Nephron progenitor cell (in vitro differentiated cells): ENCODE measurements at places on chromosomes 3 and 15.

GRCh38 chr3:22451501-22451900 lies 700.5 kb upstream of the ZNF385D start:
- H3K27me3 ChIP-seq, result no peaks in the 10 kb centered on the region
- no peaks in the 10 kb centered on the region for H3K36me3 ChIP-seq
- DNase-seq, result no peak
- H3K4me1 ChIP-seq, result peaks cover 10% of the 10 kb centered on the region
- H3K27ac ChIP-seq, result no peak overlapping the region

DNA sequence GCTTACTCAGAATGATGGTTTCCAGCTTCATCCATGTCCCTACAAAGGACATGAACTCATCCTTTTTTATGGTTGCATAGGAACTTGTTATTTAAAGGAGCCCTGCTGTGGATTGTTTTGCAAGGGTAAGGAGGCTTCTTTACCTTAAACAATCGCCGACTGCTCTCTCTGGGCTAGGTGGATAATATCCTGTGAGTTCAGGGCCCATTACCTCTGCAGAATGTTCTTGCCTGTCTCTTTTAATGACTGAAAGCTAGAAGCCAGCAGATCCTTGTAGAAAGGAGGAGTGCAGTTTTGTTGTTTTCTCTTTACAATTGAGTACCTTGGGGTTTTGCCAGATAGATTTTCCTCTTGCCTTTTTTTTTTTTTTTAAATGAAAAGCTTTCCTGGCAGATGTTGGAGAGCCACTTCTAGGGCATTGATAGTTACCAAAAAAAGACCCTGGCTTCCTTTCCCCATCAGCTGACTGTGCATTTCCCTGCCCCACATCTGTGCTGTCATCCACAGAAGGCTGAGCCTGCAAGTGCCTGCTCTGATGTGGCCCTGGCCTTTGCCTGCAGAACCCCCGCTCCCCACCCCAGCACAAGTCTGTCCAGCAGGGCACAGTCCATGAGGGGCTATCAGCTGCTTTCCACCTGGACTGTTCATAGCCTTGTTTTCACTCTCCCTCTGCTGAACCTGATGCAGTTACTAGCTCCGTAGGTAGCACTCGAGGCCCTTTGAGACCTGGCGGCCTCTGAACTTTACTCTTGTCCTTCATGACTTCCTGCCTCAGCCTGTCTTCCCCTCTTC lies 113.1 kb downstream of the CHCHD6 start:
- peak; percentile 11 for DNase-seq
- H3K4me3 ChIP-seq, result no peak overlapping the region
- peak overlapping the region; percentile 12 for H3K27ac ChIP-seq
- peaks cover 15% of the 10 kb centered on the region for H3K36me3 ChIP-seq
- peaks cover 2% of the 10 kb centered on the region for H3K27me3 ChIP-seq

GRCh38 chr15:66859688-66860253 lies 157.7 kb downstream of the SMAD6 start:
- peaks cover 7% of the 10 kb centered on the region for H3K27me3 ChIP-seq
- H3K27ac ChIP-seq, result no peak overlapping the region
- no peak overlapping the region for H3K4me3 ChIP-seq
- H3K4me1 ChIP-seq, result peaks cover 11% of the 10 kb centered on the region
- no peak for DNase-seq
- no peaks in the 10 kb centered on the region for H3K36me3 ChIP-seq

DNA sequence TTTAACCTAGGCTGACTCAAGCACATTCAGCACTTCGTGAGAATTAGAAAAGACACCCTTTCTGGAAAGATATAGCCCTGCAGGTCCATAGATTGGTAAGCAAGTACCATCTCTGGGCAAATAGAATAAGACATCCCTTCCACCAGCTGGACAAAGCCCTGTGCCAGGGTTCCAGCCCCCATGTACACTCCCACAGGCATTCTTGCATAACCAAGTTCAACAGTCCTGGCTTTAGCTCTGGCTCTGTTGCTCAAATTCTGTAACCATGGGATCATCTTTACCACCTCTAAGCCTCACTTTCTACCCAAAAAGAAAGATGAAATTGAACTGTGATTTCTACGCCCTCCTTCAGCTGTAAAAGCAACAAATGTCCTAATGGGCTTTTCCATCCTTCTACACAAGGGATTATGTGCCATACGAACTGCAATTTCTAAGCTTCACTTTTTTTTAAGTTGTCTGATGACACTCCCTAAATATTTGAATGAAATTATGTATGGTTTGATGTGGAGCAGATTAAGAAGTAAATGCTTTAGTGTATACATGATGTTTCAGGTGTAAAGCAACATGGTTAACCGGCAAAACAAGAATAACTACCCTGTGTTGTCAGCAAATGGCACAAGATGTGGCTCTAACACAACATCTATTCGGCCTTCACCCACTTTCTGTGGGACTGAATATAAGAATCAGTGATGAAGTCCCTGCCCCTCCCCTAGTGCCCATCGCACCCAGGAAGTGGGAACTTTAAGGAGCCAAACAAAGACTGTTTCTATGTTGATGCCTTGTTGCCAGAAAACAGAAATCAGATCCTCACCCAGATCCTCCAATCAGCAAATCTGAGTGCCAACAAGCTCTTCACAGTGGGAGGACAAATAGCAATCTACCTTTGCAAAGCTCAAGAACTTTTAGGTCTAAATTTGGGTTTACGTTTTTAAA lies 165.7 kb downstream of the P3H2 start:
- H3K4me3 ChIP-seq, result no peak overlapping the region
- no peaks in the 10 kb centered on the region for H3K27me3 ChIP-seq
- peaks cover 21% of the 10 kb centered on the region for H3K36me3 ChIP-seq
- no peak for DNase-seq

DNA sequence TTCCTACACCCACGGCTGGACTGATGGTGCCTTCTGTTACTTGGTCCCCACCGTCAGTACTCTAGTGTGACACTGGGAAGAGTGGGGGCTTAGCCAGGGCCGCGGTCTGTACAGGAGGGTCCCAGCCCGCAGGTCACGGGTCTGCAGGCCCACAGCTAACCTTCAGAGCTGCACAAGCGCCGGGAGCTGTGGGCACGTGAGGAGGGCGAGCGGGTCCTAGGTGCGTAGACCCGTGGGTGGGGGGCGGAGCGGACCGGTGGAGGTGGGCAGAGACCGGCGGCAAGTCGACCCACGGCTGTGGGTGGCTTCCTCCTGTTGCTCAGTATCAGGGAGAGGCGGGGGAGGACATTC lies 1.2 kb downstream of the TNFAIP8L3 start:
- no peaks in the 10 kb centered on the region for H3K36me3 ChIP-seq
- no peak for DNase-seq
- H3K4me1 ChIP-seq, result peaks cover 12% of the 10 kb centered on the region
- H3K27me3 ChIP-seq, result peaks cover 88% of the 10 kb centered on the region
- peak overlapping the region; percentile 83 for H3K4me3 ChIP-seq
- no peak overlapping the region for H3K27ac ChIP-seq

DNA sequence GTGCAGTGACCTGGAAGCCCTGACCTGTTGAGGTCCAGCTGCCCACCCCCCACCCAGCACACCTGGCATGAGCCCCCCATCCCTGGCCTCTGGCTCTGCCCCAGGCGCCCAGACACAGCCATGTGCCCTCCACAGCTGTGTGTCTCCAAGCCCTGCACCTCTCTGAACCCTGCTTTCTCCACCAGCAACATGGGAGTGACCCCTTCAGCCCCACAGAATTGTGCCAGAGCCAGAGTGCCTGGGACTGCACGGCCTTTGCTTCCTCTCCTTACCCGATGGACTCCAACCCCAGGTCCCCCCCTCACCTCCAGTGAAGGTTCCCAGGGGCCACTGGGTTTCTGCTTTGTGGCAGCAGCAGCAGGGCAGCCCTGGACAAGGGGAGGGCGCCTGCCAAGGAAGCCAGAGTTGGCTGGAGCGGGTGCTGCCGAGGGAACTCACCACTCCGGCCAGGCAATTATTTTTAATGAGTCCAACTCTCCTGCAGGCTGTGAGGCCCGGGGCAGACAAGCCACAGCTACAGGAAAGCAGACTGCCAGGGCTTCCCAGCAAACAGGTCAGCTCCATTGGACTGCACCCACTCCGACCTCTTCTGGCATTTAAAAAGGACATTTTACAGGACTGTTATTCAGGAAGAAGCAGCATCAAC lies 24.1 kb downstream of the PRR20G start:
- peaks cover 26% of the 10 kb centered on the region for H3K27me3 ChIP-seq
- no peak overlapping the region for H3K27ac ChIP-seq
- no peak overlapping the region for H3K4me3 ChIP-seq

DNA sequence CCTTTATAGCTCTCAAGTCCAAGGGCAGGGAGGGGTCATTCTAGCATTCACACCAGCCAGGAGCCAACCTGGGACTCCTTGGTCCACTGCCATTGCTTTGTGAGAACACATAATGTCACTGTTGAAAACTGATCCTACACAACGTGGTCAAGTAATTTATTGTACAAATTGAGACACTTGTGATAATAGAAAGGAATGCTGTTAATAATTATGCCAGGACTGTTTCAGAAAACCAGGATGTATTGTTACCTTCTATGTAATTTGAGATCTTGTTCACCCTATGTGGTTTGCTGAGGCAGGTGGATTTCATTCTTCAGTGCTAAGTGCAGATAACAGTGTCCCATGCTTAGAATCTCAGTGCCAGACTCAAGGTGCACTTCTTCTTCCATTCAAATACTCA lies 33.3 kb downstream of the TMCO5A start:
- peaks cover 9% of the 10 kb centered on the region for H3K27me3 ChIP-seq
- DNase-seq, result no peak
- H3K27ac ChIP-seq, result no peak overlapping the region
- no peaks in the 10 kb centered on the region for H3K4me1 ChIP-seq
- H3K4me3 ChIP-seq, result no peak overlapping the region

- H3K4me1 ChIP-seq, result peaks cover 17% of the 10 kb centered on the region
- DNase-seq, result no peak
- peaks cover 40% of the 10 kb centered on the region for H3K36me3 ChIP-seq
- H3K4me3 ChIP-seq, result no peak overlapping the region
- peak overlapping the region; percentile 79 for H3K27ac ChIP-seq
- peaks cover 3% of the 10 kb centered on the region for H3K27me3 ChIP-seq
Measured at GRCh38 chr3:105448338-105448982, 81.8 kb downstream of the ALCAM start.

GRCh38 chr15:99409560-99409959 lies 156.2 kb upstream of the MEF2A start:
- H3K27ac ChIP-seq, result no peak overlapping the region
- DNase-seq, result no peak
- H3K4me1 ChIP-seq, result peaks cover 11% of the 10 kb centered on the region
- H3K36me3 ChIP-seq, result no peaks in the 10 kb centered on the region

DNA sequence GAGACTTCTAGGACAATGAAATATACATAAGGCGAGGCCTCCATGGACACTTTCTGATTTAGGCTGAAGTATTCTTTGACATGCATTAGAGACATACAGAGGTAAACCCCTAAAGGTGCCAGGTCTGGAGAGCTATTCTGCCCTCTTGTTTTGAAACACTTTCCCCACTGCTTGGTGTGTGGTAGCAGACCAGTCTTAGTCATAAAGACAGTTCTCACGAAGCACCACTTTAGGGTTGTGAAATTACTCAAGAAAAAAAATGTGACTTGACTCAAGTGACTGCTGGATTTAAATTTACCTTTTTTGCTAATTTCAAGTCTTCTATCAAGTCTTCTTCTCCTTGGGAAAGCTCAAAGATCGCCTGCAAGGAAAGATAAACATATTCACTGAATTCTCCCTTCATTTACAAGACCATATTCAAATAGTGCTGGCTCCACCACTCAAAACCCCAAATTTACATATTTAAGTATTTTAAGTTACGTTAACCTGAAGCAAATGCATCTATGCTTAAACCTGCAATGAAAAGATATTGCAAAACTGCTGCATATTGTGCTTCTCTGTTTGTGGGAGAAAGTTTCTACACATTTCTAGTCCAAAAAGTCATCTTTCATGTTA lies 48.4 kb downstream of the ARHGEF3 start:
- peaks cover 51% of the 10 kb centered on the region for H3K36me3 ChIP-seq
- H3K27ac ChIP-seq, result no peak overlapping the region
- no peaks in the 10 kb centered on the region for H3K27me3 ChIP-seq
- DNase-seq, result no peak
- no peak overlapping the region for H3K4me3 ChIP-seq

DNA sequence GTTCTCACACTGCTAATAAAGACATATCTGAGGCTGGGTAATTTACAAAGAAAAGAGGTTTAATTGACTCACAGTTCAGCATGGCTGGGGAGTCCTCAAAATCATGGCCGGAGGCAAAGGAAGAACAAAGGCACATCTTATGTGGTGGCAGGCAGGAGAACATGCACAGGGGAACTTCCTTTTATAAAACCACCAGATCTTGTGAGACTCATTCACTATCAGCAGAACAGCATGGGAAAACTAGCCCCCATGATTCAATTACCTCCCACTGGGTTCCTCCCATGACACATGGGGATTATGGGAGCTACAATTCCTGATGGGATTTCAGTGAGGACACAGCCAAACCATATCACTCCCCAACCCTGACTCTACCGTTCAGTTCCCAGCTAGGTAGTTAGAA lies 59.7 kb upstream of the MINAR1 start:
- H3K4me1 ChIP-seq, result peaks cover 20% of the 10 kb centered on the region
- no peak overlapping the region for H3K4me3 ChIP-seq
- no peak for DNase-seq
- H3K27ac ChIP-seq, result no peak overlapping the region
- peaks cover 9% of the 10 kb centered on the region for H3K27me3 ChIP-seq
- H3K36me3 ChIP-seq, result peaks cover 5% of the 10 kb centered on the region

DNA sequence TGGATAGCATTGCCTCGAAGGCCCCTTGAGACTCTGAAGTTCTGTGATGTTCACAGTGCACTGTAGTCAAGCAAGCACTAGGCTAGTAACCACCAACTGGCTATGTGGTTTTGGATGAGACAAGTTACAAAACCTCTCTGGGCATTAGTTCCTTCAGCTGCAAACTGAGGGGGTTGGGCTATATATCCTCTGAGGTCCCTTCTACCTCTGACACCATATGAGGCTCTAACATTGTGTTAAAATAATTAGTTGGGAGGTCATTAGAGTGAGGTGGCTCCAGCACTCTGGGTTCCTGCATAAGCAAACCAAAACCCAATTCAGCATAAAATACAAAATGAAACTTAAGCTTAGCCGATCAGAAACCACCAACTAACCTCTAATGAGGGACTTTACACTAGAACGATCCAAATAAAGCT lies 209.5 kb upstream of the LRRN1 start:
- no peak overlapping the region for H3K4me3 ChIP-seq
- no peak overlapping the region for H3K27ac ChIP-seq
- H3K36me3 ChIP-seq, result no peaks in the 10 kb centered on the region
- DNase-seq, result no peak
- H3K4me1 ChIP-seq, result peaks cover 30% of the 10 kb centered on the region

DNA sequence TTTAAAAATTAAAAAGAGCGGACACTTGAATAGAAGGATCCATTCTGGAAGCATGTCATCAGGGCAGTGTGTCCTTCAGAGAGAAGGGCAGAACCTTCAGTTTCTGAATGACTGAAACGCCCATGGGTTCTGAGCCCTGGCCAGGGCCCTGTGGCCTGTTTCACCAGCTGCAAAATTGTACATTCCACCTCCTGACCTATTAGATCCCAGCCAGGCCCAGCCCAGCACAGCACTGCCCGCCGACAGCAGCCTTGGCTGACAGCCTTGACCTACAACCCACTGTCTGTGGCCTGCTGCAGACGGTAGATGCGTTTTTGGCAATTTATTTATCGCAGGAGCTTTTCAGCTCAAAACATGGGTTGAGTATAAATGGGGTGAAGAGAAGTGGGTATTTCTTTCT lies 5.9 kb upstream of the POLG start:
- H3K4me3 ChIP-seq, result no peak overlapping the region
- peaks cover 2% of the 10 kb centered on the region for H3K4me1 ChIP-seq
- H3K27ac ChIP-seq, result no peak overlapping the region
